ENCODE measurements at places on chromosomes 12 and 14. TPM values are rescaled to one million over a fixed set of nuclear protein-coding genes. Genes with fewer than 3 reads are reported as not detected.

- no peaks in the 10 kb centered on the region for H3K27me3 ChIP-seq
- peaks cover 66% of the 10 kb centered on the region for H3K4me1 ChIP-seq
- H3K4me3 ChIP-seq: peak overlapping the region; percentile 34
- H3K36me3 ChIP-seq: peaks cover 26% of the 10 kb centered on the region
Observed at GRCh38 chr14:51873221-51873893, 12.9 kb downstream of the GNG2 start.

- DNase-seq: no peak
- no peaks in the 10 kb centered on the region for H3K36me3 ChIP-seq
- peaks cover 17% of the 10 kb centered on the region for H3K4me1 ChIP-seq
Observed at GRCh38 chr12:24851341-24851740, 97.6 kb downstream of the BCAT1 start.

DNA sequence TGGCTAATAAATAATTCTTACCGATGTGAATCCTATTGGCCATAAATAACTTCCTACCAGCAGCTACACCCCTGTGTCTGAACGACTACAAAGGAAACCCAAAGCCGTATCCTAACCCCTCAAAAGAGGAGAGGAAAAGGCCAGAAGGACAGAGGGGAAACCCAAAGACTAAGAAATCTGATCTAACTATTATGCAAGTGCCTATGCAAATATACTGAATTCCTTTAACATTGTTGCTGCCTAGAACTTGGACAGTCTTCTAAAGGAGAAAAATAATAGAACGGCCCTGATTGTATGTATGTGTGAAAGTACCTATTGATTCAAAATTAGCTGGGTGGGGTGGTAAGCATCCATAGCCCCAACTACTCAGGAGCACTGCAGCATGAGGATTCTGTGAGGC is 997 bp downstream of the PLEKHG7 start:
- DNase-seq: no peak
- no peak overlapping the region for H3K4me3 ChIP-seq
- H3K27me3 ChIP-seq: no peaks in the 10 kb centered on the region
- no peak overlapping the region for H3K27ac ChIP-seq
- H3K36me3 ChIP-seq: no peaks in the 10 kb centered on the region

GRCh38 chr12:2408262-2408661 is 355.5 kb downstream of the CACNA1C start:
- no peak for DNase-seq
- H3K4me3 ChIP-seq: no peak overlapping the region
- H3K36me3 ChIP-seq: no peaks in the 10 kb centered on the region
- no peak overlapping the region for H3K27ac ChIP-seq
- peaks cover 1% of the 10 kb centered on the region for H3K4me1 ChIP-seq
- H3K27me3 ChIP-seq: no peaks in the 10 kb centered on the region

DNA sequence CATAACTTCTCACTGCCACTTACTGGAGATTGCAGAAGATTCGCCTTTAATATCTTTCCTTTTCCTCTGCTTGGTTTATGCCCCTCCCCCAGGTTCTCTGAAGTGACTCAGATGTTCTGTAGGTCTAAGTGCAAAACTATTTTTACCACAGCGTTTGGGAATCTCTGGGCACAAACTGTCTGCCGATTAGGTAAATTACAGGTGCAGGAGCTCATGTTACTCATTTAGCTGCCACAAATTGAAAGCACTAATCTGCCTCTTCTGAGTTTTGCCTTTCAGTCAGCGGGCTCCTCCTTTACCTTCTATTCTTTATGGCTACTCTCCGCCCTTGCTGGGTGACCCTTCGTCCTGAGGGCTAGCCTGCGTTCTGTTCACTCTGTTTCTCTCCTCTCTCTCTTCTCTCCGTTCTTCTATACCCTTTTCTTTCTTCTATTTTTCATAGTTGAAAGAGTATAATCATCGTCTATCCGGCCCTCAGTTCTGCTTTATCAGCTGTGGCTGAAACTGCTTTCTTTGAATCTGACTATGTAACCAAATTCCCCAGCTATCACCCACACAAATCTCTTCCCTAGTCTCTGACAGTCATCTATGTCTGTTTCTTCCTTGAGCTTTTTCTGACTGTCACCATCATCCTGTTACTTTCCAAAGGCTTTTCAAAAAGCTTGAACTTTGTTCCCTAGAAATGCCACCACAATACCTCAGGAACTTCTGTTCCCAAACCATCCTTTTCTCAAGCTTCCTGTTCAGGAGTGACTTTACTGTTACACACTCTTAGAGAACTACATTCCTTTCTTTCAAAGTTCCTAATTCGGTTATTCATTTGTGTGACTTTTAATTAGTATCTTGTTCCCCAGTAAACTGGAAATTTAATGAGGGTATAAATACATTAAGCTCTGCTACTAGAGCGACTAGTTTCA is 4.3 kb upstream of the MYF6 start:
- H3K27ac ChIP-seq: no peak overlapping the region
- H3K4me3 ChIP-seq: no peak overlapping the region
- DNase-seq: no peak
- no peaks in the 10 kb centered on the region for H3K4me1 ChIP-seq
- peaks cover 2% of the 10 kb centered on the region for H3K36me3 ChIP-seq

EXOC3L4 gene
- total RNA-seq: not detected

DNA sequence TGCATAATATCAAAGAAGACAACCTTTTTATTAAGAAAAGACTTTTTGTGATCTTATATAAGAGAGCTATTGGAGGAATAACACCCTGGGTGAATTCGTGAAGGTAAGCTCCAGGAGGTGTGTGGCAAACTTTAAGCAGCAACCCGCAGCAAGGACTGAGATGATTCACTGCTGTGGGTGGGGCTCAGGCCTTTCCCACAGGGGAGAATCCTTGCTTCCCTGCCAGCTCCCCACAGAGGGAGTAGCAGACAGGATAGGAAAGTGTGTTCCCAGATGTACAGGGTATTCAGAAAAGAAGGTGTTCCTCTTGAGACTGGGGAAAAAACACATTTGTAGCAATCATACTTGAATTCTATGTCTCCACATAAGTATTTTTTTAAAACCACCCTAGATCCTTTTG is 9.2 kb downstream of the NDUFA12 start:
- H3K4me3 ChIP-seq: no peak overlapping the region
- DNase-seq: no peak
- peaks cover 26% of the 10 kb centered on the region for H3K36me3 ChIP-seq
- H3K4me1 ChIP-seq: peaks cover 35% of the 10 kb centered on the region
- no peaks in the 10 kb centered on the region for H3K27me3 ChIP-seq
- no peak overlapping the region for H3K27ac ChIP-seq

GRCh38 chr14:50347521-50347920 is 35.4 kb downstream of the DMAC2L start:
- peaks cover 25% of the 10 kb centered on the region for H3K4me1 ChIP-seq
- H3K36me3 ChIP-seq: no peaks in the 10 kb centered on the region
- no peak overlapping the region for H3K4me3 ChIP-seq
- DNase-seq: no peak
- H3K27ac ChIP-seq: no peak overlapping the region

GRCh38 chr14:31768355-31768754 is 207.2 kb downstream of the NUBPL start:
- H3K4me1 ChIP-seq: no peaks in the 10 kb centered on the region
- peaks cover 6% of the 10 kb centered on the region for H3K36me3 ChIP-seq
- H3K4me3 ChIP-seq: no peak overlapping the region

DNA sequence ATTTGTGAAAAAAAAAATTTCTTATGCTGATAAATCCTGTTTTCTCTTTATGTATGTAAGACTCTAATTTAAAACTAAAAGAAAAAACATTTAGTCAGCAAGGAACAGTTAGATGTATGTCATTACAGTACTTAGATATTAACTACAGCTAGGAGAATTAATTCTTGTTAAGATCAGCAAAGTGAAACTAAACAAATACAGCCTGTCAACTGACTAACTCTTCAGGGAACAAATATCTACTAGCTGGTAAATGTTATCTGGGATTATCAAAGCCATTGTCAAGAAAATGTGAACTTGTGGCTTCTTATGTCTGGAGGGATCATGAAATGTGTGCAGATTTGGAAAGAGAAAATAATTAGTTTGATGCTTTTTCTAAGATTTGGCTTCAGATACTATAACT is 27.5 kb downstream of the MGAT4C start:
- H3K27me3 ChIP-seq: no peaks in the 10 kb centered on the region
- H3K4me1 ChIP-seq: no peaks in the 10 kb centered on the region
- no peak overlapping the region for H3K27ac ChIP-seq
- H3K36me3 ChIP-seq: no peaks in the 10 kb centered on the region
- no peak for DNase-seq

GRCh38 chr12:3170423-3171194 is 93.4 kb downstream of the TSPAN9 start:
- H3K4me3 ChIP-seq: no peak overlapping the region
- no peak for DNase-seq
- no peaks in the 10 kb centered on the region for H3K36me3 ChIP-seq
- H3K27ac ChIP-seq: no peak overlapping the region
- no peaks in the 10 kb centered on the region for H3K27me3 ChIP-seq
- no peaks in the 10 kb centered on the region for H3K4me1 ChIP-seq

DNA sequence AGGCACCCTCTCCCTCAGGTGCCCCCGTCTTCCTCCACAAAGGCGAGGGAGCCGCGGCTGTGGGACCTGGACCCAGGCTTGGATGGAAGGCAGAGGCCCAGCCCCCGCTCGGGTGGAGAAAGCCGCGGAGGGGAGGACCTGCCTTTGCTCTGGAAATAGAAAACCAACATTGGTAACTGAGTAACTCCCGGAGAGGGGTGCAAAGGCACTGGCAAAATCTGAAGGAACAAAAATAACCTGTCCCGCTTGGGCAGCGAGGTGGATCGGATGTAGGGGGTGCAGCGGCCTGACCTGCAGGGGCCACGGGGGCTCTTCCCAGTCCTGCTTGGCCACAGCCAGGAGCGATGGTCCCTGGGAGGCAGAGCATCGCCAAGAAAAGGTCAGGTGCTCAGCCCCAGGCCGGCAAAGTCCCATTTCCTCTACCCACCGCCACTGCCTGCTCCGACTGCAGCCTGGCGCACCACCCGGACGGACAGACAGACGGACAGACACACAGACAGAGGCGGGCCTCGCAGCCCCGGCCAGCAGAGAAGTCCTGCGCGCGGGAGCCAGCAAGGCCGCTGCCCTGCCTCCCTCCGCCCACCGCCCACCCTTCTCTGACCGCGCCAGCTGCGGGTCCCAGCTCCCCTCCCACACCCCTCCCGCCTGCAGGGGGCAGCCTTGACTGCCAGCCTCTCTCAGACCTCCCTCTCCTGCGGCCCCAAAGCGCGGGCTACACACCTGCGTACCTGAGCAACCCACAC is 21.4 kb upstream of the TMEM106C start:
- H3K27me3 ChIP-seq: peaks cover 10% of the 10 kb centered on the region
- H3K4me3 ChIP-seq: no peak overlapping the region
- H3K4me1 ChIP-seq: no peaks in the 10 kb centered on the region
- H3K36me3 ChIP-seq: no peaks in the 10 kb centered on the region
- peak; percentile 60 for DNase-seq

DNA sequence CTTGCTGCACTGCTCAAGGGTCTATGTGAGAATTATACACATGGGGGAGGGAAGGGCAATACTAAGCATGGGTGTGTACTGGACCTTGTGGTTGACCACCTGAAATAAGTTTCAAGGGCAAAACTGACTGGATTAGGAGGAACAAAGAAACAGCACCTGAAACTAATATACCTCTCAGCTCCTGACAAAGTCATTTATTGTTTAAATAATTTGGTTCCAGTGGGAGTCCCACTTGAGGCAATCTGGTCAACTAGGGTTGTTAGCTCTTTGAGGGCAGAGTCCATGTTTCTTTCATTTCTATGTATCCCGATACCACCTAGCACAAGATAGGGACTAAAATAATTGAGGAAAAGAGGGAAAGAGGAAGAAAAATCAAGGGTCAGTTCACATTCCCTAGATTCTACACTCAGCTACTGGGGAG is 45.5 kb downstream of the STXBP6 start:
- H3K4me3 ChIP-seq: no peak overlapping the region
- no peak overlapping the region for H3K27ac ChIP-seq
- H3K36me3 ChIP-seq: no peaks in the 10 kb centered on the region
